Muscle of leg (tissue), 16 donors: ENCODE measurements at places on chromosomes 1 and 21. TPM values are rescaled to one million over a fixed set of nuclear protein-coding genes. Genes with fewer than 3 reads are reported as not detected.

The LIN28A gene
- polyA plus RNA-seq, result 0.03 TPM

The TENT5C gene
- polyA plus RNA-seq, result 3.1 TPM

The AGTRAP gene
- 22.2 TPM for polyA plus RNA-seq

GRCh38 chr1:42891465-42892138 is 45.2 kb downstream of the ZNF691 start:
- no peak for DNase-seq

- no peak for DNase-seq
Measured at GRCh38 chr21:36587388-36587787, 107.5 kb upstream of the CLDN14 start.

DNA sequence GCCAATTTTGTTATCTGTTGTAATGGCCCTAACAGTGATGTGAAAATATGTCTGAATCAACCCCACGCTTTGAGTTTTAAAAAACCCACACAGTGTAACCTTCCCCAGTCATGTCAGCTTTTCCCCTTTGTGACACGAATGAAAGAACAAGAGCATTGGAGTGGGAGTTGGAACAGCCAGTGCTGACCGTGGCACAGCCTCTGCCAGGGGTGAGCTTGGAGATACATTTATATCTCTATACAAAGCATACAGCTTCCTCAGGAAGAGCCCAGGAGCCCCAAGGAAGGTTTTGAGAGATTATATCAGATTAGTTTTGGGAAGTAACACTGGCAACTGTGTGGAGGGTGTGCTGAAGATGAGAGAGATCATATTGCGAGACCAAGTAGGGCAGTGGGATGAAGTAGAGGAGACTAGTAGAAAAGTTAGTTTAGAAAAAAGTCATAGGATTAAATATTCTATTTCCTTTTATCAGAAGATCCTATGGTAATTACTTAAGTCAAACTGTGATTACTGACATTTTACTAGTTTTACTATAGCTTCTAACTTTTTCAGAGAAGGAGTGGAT is 15.9 kb downstream of the LRRC8B start:
- no peak for DNase-seq

GRCh38 chr1:9239622-9240401 is 5.2 kb downstream of the H6PD start:
- peak; percentile 74 for DNase-seq

DNA sequence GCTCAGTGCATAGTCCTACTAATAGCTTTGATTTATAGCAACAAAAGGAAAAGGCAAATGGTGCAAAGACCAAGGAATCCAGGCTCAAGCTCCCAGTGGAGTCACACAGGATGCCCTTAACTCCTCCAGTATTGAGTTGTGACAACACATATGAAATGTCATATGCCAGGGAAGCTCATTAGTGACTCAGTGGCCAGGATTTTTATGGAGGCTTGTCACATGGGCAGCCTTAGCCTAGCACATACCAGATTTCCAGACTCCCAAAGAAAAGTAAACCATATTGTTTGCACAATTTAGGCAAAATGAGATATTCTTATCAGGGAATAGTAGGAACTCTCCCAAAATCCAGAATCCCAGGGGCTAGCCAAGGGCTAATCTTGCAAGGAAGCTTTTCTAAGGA is 129.2 kb downstream of the MAGI3 start:
- DNase-seq, result no peak

- peak; percentile 25 for DNase-seq
Measured at GRCh38 chr1:243926803-243927245, 76.8 kb upstream of the AKT3 start.

DNA sequence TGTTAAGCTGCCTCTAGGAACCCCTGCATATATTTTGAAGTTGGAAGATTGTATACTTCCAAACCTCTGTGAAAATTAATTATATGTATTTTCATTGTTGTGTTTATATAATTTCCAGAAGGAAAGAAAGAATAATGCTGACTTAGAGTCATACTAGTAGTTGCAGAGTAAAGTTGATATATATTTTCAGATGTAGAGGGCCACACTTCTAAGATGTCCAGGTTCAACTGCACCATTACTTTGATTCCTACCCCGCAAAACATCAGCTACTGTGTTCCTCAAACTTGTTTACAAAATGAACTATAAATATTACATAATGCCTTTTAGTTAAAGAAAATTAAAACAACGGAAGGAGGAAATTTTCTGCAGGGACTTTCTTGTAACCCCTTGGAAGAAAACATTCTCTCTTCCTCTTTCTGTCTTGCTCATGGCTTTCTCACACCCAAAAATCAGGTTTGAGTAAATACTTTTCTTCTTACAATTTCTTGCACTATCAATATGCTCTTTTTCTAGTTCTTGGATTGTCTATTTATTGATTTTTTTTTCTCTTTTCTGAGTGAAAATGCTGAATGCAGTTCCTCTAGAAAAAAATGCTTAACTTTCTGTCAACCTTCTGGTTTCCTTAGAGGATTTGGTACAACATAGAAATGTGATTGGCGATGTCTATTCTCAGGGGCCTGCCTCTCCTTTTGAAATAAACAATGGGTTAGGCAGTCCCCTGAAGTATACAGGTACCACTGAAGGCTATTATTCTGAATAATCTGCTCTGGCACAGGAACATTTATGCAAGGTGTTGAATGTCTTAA is 867.8 kb downstream of the TTLL7 start:
- DNase-seq, result no peak

DNA sequence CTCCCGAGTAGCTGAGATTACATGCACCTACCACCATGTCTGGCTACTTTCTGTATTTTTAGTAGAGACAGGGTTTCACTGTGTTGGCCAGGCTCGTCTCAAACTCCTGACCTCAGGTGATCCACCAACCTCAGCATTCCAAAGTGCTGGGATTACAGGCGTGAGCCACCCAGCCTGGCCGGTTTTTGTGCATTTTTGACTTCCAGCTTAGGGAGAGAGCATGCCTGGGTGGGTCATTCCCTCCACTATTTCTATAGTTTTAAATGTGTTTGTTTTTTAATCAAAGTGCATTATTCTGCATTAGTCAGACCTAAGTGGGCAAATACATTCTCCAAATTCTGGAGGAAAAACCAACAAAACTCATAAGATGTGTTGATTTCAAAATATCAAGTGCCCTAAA is 207.4 kb upstream of the NRIP1 start:
- no peak for DNase-seq
